ENCODE measurements at places on chromosomes 7 and 10.

GRCh38 chr10:14276210-14276609 is 54.5 kb downstream of the FRMD4A start:
- DNase-seq = no peak

DNA sequence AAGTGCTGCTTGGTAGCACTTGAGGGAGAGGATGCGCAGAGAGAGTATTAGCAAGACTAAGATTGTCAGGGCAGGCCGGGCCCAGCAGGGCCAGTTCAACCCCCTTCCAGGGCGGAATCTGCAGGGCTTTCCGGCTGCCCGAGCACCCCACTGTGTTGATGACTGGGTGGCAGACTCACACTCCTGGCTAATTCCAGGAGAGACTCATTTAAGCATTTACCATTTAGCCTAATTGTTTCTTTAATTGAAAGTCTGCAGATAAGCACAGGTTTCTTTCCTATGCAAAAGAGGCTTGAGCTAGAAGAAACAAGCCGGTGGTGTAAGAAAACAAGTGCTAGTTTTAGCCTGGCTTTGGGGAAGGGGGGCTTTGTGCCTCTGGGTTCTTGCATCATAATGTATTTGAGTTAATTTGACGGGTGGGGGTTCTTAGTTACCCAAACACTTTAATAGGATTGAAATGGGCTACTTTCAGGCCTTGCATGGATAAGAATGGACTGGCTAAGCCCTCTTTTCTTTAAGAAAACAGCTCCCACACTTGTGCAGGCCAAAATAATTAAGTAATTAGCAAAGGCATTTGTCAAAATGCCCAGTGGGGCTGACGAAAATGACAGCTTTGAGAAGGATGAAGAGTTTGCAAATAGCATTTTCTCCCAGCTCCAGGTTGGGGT is 201.3 kb downstream of the MYOF start:
- DNase-seq = no peak

- no peak for DNase-seq
These were observed 9.6 kb upstream of the TRIM8 start for GRCh38 chr10:102634686-102635085.

- DNase-seq = no peak
These were observed 31.6 kb upstream of the C10orf67 start for GRCh38 chr10:23376229-23376655.

- DNase-seq = no peak
These were observed 557 bp downstream of the TMEM120A start for GRCh38 chr7:75993689-75994387.

DNA sequence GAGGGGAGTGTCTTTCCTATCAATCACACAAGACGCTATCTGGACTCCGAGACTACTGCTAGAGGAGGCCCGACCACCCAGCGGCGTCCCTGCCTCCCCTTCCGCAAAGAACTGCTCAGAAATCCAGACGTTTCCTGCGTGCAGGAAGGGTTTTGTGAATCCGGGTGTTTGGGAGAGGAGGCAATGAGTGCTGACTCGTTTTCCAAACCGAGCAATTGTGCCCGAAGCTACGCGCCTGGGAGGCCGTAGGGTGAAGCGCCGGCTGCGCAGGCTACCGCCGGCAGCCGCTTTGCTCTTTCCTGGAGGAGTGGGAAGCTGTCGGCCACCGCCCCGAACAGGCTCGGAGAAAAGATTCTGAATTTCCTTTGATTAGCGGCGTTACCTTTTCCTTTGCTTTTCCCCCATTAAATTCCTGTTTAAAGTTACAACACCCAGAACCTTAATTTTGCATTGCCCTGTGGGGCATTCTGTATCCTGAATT is 5.3 kb downstream of the VAX1 start:
- DNase-seq = peak; percentile 69

DNA sequence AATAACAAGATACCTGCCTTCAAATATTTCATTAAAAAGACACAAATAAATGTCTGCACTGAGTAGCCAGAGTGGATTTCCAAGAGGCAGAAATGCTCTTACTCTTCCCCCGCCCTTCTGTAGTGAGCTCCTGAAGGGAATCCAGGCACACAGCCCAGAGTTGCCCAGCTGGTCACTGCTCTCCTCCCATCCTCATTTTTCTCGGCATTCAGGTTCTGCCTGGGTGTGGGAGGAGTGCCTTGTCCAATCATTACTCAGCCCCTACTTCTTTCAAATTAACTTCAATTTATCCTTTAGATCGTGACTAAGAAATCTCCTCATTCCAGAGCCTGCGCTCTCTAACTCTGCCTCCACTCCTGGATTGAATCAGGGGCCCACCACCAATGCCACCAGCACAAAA is 12.2 kb downstream of the CCDC6 start:
- no peak for DNase-seq

GRCh38 chr7:30001998-30002397 is 12.4 kb upstream of the SCRN1 start:
- DNase-seq = no peak

GRCh38 chr7:81110673-81111072 is 191.8 kb upstream of the SEMA3C start:
- DNase-seq = no peak

- no peak for DNase-seq
These were observed 797.2 kb downstream of the TNS3 start for GRCh38 chr7:46784732-46785131.

DNA sequence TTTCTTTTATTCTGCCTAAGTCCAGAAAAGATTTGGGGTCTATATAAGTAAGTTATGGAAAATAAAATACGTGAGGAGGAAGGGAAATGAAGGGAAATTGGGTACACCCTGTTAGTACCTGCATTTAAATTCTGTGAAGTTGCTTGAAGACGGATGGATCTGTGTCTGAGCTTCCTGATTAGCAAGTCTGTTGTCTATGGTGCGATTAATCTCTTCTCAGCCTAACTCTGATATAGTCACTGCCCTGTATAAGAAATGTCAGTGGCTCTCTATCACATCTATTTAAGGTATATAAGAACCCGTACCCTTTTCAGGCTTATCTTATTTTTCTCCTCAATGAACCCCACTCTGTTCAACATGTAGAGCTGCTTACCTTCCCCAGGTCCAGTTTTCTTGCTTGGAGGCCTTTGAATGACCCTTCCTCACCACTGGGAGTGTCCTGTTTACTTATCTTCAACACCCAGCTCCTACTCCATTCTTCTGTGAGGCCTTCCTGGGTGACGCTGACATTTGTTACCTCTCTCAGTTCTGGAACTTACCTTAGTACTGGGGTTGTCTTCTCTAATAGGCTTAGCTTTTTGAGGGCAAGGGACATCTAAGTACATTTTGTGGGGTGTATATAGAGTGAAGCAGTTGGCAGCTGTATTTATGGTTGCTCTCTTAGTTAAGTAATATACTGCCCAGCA is 149.6 kb upstream of the PRPS1L1 start:
- no peak for DNase-seq

DNA sequence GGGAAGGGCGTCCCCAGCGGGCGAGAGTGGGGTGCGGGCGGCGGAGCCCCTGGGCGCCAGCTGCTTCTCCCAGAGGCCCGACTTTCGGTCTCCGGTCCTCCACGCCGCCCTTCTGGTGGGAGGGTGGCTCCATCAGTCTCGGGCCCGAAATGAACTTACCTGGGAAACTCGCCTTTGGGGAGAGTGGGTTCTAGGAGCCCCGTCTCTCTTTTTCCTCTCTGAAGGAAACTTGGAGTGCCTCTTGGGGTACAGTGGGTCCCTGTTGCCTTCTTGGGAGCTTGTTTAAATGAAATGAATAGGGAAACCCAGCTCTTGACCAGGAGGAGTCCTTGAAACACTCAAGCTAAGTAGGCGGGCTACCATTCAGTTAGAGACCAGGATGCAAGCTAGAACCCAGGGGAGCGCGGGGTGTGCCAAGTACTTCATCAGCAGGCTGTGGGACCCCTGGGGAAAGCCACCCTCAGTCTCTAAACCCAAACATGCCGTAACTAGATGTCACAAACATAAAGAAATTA is 1.3 kb downstream of the SLC26A4 start:
- DNase-seq = no peak

- DNase-seq = no peak
These were observed 16.9 kb downstream of the CAMK2G start for GRCh38 chr10:73857446-73857845.

DNA sequence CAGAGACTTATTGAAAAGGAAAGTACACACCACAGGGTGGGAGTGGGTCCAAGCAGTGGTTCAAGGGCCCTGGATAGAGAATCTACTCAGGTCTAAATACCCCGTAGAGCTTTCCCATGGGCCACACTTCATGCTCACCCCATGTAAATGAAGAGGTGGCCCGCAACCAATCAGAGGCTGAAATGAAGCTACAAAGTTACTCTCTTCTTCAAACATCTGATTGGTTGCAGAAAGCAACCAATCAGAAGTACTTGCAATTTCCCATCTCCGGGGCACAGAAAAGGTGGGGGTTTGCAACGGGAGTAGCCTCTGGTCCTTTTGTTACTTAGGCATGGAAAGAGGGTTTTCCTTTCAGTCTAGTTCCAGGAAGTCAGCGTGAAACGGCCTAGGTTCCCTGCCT is 15.2 kb upstream of the GALNTL5 start:
- DNase-seq = no peak
